ENCODE measurements at places on chromosomes 6 and 20. TPM values are rescaled to one million over a fixed set of nuclear protein-coding genes. Genes with fewer than 3 reads are reported as not detected.

The CPXM1 gene
- not detected for total RNA-seq

The LY86 gene
- not detected for total RNA-seq

The LAMA4 gene
- total RNA-seq, result 49.0 TPM

The WFDC10B gene
- not detected for total RNA-seq

GRCh38 chr20:50861012-50861411 lies 66.2 kb downstream of the BCAS4 start:
- DNase-seq, result no peak

- no peak for DNase-seq
Observed at GRCh38 chr6:73030791-73031782, 194.2 kb downstream of the KHDC1L start.

GRCh38 chr20:57582432-57583288 lies 21.8 kb downstream of the PCK1 start:
- DNase-seq, result peak; percentile 87

DNA sequence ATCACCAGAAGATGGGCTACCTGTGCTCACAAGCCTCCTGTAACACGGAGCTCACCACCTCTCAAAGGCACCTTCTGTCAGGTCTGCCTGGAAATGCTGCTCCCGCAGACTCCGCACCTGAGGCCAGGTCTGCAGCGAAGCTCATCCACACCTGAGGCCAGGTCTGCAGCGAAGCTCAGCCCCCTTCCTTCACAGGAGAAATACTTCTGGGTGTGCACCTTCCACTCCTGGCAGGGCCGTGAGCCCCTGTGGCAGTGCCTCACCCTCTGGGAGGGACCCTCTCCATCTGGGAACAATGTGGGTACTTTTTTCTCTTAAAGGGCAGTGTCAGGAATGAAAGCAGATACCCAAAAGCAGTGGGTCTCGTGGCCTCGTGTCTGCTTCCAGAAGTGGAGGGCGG lies 1.4 kb upstream of the SLCO4A1 start:
- DNase-seq, result no peak

DNA sequence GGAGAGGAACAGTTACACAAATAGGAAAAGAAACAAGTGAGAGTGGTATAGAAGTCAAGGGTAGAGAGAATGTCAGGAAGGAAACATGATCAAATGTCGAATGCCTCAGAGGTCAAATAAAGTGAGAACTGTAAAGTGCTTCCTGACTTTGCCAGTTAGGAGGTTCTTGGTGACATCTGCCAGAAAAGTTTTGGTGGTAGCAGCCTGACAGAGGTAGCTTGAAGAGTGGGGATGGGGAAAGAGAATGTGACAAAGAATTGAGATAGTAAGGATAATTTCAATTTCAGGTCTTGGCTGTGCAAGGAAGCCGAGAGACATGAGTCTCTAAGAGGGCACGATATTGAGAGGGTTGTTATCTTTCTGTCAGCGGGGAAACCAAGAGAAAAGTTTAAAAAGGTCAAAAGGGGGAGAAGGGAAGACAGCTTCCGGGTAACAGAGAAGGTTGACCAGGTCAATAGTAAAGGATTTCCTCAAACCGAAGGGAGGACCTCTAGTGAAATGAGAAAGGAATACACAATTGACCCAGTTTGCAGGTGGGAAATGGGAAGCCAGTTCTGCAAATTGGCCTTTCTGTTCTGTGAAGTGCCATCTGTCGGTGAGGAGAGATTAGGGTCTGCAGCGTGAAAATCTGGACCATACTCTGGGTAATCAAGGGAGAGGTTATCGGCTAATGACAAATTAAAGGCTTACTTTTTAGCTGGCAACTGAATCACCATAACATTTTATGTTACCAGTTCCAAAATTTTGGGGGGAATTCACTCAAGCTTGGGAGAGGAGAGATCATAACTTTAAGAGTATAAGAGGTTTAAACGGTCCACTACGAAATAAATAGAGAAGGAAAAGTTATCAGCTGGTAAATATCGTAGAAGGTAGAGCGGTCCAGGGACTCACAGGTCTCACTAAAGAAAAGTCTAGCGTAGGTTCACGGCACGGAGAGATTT lies 973 bp upstream of the BRD2 start:
- no peak for DNase-seq

- no peak for DNase-seq
Observed at GRCh38 chr6:4801491-4802110, 25.4 kb downstream of the CDYL start.

DNA sequence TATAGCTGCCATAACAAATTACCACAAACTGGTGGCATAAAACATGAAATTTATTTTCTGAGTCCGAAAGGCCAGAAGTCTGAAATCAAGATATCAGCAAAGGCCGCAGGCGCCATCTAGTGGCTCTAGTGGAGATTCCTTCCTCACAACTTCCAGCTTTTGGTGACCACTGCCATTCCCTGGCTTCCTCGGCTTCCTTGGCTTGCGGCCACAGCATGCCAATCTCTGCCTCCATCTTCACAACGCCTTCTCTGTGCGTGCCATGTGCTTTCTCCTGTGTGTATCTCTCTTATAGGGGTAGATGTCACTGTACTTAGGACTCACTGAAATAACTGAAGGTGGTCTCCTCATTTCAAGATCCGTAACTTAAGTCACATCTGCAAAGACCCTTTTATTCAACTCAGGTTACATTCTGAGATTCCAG lies 5.4 kb upstream of the PLAGL1 start:
- DNase-seq, result peak; percentile 87

- DNase-seq, result no peak
Observed at GRCh38 chr6:67679566-67680296, 955.4 kb upstream of the ADGRB3 start.
